ENCODE measurements at places on chromosomes 2 and 18.
A peak's percentile ranks its signal among the peaks of the same experiment; 100 is the strongest.

DNA sequence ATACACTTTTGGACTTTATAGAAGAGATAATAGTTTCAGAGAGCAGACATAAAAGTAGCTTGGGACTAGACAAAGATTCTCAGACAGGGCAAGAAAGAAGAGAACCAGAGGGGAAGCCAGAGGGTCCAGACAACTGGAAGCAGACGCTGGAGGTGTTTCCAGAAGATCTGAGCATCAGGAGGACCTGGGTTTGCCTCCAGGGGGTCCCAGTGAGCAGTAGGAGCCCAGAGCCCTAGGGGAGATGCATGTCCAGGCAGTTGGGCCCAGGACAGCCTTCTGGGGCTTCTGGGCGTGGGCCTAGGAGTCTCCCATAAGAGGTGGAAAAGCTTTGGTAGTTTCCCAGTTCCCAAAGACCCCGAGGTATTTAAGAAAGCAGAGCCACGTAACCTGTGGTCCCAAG lies 251.2 kb upstream of the ID2 start:
- DNase-seq: no peak

DNA sequence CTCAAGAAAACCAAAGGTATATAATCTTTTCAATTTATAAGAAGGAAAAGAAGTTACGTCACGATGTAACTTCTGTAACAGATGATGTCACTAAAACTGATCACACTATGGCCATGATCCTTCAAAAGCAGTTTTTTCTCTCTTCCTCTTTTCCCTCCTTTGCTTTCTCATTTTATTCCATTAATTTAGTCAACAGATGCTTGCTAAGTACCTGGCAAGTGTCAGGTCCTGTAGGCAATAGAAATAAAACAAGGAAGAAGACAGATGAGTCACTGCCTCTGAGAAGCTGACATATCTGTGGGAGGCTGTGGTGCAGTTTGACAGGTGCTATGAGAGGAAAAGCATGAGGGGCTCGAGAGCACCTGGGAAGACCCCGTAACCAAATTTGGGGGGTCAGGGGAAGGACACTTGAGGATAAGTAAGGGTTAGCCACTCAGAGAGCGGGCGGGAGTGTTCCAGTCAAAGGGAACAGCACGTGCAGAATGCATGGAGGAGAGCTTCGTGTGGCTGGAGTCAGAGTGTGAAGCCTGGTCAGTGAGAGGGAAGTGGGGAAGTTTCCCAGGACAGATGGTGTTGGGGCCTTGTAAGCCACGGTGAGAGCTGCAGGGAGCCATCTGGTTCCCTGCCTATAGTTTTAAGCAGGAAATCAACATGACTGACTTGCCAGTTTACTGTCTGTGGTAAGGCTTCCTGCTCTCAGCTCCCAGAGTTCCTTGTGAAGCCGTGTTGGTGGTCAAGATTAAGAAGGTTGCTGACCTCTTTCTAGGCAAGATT lies 198.8 kb upstream of the FOSL2 start:
- no peak for DNase-seq

- DNase-seq: peak; percentile 61
Measured at GRCh38 chr2:46548103-46548486, 68.7 kb downstream of the TMEM247 start.

DNA sequence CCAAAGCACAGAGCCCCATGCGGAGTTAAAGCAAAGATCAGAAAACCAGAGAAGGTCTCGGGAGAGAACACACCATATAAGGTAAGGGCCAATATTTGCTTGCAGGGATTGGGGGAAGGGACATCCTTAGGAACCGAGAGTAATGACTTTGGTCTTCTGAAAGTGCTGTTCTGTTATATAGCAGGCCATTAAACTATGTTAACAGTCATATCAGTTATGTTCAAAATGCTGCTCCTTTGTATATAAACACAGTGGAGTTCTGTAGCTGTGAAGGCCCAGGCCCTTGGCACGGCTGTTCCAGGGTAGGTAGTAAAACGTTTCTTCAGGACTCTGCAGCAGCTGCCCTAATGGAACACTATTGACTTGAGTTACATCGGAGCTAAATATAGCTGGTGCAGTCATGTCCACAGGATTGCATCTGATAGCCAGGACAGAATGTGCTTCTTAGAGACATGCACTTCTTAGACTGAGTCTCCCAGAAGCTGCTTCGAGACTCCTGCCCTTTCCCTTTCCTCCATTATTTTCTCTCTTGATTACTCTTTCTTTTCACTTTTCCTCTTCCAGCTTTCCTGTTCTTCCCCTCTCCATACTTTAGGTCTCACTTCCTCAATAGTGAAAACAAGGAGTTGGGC lies 122.4 kb downstream of the SETBP1 start:
- no peak for DNase-seq

- no peak for DNase-seq
Measured at GRCh38 chr2:189954989-189955388, 107.5 kb downstream of the MSTN start.

- no peak for DNase-seq
Measured at GRCh38 chr18:48762022-48762421, 188.7 kb downstream of the SMAD7 start.

GRCh38 chr2:68282811-68283418 lies 30.6 kb upstream of the PPP3R1 start:
- peak; percentile 25 for DNase-seq

- no peak for DNase-seq
Measured at GRCh38 chr2:227301523-227301922, 23.5 kb upstream of the MFF start.

- DNase-seq: no peak
Measured at GRCh38 chr2:219828127-219828526, 200.7 kb downstream of the SLC4A3 start.

GRCh38 chr2:200471324-200471848 lies 38.5 kb downstream of the KCTD18 start:
- DNase-seq: peak; percentile 7

- no peak for DNase-seq
Measured at GRCh38 chr18:23757437-23757733, 68.1 kb downstream of the LAMA3 start.

GRCh38 chr2:17541531-17541950 lies 1.0 kb downstream of the VSNL1 start:
- DNase-seq: no peak

DNA sequence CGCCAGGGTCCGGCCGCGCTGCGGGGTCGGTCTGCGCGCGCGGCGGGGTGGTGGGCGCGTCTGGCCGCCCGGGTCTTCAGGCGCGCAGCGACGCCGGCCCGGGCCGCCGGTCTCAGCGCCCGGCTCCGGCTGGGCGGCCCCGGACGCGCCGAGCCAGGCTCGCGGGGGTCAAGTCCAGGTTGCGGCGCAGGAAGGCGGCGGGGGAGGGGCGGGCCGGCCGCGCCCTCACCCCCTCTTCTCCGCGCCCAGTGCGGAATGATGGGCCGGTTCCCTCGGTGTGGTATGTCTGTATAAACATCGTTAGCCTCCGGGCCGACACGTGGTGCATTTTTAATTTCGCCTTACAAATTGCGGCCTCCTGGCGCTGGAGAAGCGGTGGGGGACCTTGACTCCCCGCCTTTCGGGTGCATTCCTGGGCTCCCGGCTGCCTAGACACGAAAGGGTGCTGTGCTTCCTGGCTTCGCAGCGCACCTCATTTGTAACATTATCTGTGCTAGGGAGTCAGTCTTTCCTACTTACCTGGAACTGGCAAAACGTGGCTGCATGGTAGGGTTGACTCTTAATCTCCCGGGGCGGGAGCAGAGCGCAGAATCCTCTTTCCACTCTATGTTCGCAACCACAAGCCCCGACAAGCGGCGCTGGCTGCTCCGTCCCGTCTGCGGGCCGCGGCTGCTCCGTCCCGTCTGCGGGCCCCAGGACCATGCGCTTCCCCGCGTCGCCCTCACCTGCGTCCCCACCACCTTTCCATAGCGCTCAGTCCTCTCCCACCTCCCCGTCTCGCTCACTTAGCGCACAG lies 69.0 kb downstream of the CTAGE1 start:
- DNase-seq: no peak

- DNase-seq: no peak
Measured at GRCh38 chr18:60200558-60200957, 172.0 kb downstream of the MC4R start.

DNA sequence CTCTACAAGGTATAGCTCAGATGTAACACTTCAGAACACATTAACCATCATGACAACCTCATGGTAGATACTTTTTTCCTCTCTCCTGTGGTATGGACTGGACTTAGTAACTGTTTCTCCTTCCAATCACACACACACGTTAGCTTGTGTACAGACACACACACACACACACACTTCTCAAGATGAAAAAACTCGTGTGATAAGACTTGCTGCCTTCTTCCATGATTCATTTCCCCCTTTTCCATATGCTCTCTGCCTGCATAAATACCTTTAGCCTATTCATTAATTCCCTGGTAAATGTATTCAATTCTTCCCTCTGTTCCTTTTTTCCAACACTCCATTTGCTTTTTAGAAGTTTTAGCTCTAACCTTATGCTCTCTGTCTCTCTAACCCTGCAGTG lies 118.9 kb upstream of the TANK start:
- no peak for DNase-seq

GRCh38 chr2:205785507-205786260 lies 103.4 kb downstream of the NRP2 start:
- no peak for DNase-seq

DNA sequence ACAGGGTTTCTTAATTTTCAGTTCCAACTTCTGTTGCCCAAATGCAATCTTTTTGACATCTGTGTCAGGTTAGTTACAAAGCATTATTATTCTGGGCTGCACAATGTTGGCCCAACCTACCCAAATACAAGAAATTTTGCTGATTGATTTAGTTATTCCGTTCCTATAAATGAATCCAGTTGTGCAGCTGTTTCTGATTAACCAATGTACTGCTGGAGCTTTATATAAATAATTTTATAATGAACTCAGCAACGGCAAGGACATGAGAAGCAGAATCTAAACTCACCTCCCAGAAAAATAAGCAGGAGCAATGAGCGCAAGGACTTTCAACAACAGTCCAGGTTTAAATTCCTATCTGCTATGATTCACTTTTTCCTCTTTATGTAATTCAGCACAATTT lies 76.3 kb upstream of the WIPF1 start:
- DNase-seq: no peak

DNA sequence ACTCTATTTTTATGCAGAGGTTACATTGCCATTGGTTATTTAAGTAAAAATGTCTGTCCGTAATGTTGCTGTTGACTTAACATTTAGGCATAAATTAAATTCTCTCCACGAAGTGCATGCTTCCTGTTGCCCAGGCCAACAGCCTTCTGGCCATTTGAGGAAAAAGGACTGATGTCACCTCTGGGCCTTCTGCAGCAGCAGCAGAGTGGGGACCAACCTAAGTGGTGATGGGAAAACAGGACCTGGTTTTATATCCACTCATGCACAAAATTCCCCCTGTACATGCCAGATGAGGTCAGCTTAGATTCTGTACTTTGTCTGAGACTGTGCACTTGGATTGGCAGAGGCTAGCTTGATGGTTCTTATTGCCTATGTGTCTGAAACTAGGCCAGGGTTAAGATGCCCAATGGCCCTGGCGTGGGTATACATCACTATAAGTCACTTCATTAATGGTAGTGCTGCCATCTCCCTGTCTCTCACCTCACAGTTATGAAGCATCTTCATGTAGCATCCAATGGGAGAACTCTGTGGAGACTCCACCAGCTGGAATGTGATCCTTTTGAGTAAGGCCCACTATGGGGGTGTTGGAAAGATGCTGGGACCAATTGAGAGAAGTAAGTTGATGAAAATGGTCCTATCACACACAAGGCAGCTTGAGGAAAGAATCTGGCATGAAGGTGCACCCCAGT lies 4.4 kb downstream of the ARHGAP25 start:
- no peak for DNase-seq

DNA sequence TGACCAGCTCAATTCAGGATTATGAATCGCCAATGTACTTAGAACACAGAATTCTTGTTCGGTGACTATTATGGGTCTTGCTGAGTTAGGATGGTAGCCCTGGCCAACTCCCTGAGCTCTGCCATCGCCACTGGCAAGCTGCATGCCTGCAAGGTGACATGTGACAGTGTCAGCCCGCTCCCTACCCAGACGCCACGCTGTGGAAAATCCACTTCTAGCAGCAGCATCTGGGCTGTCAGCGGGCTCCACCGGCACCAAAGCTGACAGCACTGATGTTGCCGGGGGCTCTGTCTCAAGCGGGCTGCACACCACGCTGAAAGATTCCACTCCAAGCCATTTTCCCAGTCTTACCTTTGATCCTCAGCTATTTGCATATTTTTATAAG lies 100.7 kb downstream of the MYT1L start:
- no peak for DNase-seq

- DNase-seq: no peak
Measured at GRCh38 chr18:78683191-78684010, 296.2 kb upstream of the SALL3 start.

DNA sequence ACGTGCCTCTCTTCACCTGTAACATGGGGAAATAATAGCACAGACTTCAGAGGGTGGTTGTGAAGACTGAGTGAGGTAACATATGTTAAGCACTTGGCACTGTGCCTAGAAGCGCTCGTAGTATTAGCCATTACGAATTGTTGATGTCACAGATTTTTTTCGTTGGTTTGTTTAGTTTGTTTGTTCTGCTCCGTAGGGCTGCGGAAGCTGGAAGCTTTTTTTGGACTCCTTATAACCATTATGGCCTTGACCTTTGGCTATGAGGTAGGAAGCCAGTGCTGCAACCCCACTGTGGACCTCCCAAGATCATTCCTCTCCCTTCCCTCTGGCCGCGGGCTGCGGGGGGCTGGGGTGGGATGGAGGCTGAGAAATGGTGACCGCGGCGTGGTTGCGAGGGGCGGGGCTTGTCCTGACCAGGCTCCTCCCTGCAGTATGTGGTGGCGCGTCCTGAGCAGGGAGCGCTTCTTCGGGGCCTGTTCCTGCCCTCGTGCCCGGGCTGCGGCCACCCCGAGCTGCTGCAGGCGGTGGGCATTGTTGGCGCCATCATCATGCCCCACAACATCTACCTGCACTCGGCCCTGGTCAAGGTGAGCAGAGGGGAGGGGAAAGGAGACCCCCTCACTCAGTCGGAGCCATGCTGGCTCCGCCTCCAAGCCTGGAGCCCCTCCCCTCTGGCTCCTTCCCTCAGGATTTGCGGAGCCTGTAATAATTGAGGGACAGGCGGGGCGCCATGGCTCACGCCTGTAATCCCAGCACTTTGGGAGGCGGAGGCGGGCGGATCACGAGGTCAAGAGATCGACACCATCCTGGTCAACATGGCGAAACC lies 5.5 kb downstream of the SLC11A1 start:
- no peak for DNase-seq
